ENCODE measurements at places on chromosomes 1 and 21. TPM values are rescaled to one million over a fixed set of nuclear protein-coding genes. Genes with fewer than 3 reads are reported as not detected.

The CD2 gene
- 0.49 TPM for polyA plus RNA-seq

The HES4 gene
- polyA plus RNA-seq: 49.8 TPM

The PRAMEF14 gene
- polyA plus RNA-seq: not detected

- no peaks in the 10 kb centered on the region for H3K36me3 ChIP-seq
- H3K4me3 ChIP-seq: no peak overlapping the region
- no peak for DNase-seq
Measured at GRCh38 chr1:48676376-48676775, 100.3 kb downstream of the BEND5 start.

GRCh38 chr1:59901770-59902388 lies 24.7 kb downstream of the CYP2J2 start:
- H3K27ac ChIP-seq: no peak overlapping the region
- H3K4me1 ChIP-seq: peaks cover 13% of the 10 kb centered on the region
- DNase-seq: no peak
- H3K36me3 ChIP-seq: no peaks in the 10 kb centered on the region
- peaks cover 2% of the 10 kb centered on the region for H3K27me3 ChIP-seq

Data from heart right ventricle (tissue), 16 donors.